HCEC 1CT (cell line): ENCODE measurements at places on chromosomes 6 and 20.

DNA sequence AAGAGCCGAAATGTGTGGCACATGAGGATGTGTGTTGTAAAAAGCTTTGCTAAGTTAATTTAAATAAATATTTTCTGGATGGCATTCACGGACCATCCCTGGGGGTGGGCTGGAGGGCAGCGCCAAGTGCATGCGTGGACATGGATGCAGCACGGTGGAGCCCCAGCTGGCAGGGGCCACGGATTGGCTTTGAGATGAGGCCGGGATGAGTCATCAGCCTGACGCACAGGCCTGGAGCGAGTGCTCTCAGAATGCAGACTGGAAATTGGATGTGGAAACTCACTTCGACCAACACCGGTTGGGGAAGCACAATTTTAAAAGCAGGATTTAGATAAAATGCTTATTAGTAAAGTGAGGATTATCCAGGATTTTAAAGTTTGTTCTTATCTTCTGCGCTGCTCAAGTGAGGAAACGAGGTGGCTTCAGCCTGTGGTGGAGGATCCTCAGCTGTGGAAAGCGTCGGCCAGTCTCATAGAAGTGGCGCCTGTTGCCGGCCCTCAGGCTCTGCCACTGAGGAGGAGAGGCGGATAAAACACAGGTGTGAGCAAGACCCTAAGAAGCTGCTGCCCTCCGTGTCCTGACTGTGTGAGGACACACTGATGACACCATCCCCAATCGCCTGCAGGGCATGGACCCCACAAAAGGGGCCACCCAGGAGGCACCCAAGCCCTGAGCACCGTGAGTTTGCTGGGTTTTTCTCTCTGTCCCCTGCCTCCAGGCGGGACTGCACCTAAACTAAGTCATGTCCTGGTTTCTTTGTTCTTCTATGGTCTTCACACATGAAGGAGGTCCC, 279.7 kb downstream of the CDH4 start:
- peak; percentile 84 for DNase-seq

DNA sequence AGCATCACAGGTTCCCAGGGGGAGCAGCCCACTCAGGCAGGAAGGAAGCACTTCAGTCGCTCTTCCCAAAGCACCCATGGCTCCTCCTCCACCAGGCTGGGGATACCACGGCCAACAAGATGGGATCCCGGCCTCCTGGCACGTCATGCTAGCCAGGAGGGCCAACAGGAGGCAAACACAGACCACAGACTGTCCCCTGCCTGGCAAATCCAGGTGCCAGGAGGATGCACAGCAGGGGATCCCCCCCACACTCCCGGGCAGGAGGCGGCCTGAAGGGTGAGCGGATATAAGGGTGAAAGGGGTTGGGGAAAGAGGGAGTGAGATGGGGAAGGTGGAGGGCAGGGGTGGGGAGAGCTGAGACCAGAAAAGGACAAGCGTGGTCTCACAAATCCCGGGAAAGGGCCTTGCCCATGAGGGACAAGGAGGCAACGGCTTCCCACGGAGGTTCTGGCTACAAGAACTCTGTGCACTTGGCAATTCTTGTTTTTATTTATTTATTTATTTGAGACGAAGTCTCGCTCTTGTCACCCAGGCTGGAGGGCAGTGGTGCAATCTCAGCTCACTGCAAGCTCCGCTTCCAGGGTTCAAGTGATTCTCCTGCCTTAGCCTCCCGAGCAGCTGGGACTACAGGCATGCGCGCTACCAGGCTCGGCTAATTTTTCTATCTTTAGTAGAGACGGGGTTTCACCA, 7.2 kb downstream of the PXDC1 start:
- no peak for DNase-seq

GRCh38 chr6:51528556-51528955, 558.9 kb downstream of the PKHD1 start:
- DNase-seq: no peak

- DNase-seq: peak; percentile 30
Measured at GRCh38 chr6:107458672-107459282, 587 bp downstream of the PDSS2 start.

GRCh38 chr6:1711136-1711535, 101.4 kb downstream of the FOXC1 start:
- no peak for DNase-seq

DNA sequence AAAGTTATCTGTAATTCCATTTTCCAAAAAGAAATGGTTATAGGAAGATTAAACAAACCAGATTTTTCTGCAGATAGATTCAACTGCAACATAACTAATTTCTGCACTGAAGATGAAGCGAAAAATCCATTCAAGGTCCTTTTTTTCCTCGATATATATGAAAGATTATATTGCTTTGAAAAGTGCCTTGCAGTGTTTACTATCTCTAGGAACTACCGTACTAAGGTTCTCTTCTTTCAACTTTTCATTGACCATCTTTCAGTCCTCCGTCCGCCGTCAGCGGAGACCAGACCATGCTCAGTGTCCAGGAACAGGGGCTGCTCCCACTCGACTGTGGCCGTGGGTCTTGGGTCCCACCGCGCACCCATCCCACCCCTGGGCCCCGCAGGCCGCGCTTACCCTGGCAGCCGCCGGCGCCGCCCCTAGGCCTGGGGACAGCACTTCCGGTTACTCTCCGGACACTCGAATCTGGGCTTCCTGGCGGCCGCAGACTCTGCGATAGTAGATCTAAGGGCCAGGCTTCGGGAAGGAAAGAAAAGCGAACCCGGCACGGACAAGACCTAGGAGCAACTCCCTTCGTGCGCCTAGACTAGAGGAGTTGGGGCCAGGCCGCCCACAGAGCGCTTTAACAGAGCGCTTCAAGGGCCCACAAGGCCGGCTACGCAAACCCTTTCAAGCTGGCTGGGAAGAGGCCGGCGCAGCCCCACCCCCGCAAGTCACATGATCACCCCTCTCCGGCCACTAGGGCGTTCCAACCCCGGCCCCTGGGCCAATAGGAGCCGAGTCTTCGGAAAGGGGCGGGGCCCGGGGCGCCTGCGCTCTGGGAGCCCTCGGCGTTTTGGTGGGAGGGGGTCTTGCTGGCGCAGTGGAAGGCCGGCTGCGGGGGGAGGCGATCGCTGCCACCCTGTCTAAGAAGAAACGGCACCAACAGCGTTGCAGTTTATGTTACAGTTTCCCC, at the start of gene ZNF322:
Gene ZNF322 (minus strand): TSS at position 705 of the 958 bp plus-strand sequence. CDS start 21,193 bp downstream, outside the sequence.
- peak; percentile 93 for DNase-seq

- DNase-seq: peak; percentile 81
Measured at GRCh38 chr6:49980898-49981297, 11.5 kb upstream of the DEFB113 start.

DNA sequence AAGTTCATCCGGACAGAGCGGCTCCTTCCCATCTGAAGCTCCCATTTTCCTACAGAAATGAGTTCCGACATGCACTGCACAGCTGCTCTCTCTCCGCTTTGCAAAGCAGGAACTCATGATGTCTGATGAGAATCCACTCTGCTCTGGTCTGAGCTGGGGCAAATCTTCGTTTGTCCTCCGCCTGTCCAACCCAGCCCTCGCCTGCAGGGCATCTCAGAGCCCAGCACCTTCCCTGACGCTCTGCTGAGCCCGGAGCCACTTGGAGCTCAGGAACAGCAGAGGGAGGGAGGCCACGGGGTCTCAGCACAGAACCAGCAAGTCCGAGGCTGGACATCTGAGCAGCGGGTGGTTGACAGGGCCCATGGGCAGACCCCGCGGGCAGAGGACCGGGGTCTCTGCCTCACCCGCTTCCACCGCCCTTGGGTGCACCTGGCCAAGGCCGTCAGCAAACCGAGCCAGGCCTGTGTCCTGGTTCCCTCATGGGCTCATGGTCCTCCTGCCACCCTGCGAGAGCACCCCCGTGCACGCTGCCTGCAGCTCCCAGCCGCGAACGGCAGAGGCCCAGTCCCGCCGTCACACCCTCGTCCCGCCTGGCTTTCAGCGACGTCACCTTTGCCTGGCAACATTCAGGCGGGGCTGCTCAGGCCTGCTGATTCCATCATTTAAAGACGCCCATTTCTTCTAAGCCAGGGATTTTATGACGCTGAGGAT, 78.5 kb upstream of the BHLHE23 start:
- no peak for DNase-seq

DNA sequence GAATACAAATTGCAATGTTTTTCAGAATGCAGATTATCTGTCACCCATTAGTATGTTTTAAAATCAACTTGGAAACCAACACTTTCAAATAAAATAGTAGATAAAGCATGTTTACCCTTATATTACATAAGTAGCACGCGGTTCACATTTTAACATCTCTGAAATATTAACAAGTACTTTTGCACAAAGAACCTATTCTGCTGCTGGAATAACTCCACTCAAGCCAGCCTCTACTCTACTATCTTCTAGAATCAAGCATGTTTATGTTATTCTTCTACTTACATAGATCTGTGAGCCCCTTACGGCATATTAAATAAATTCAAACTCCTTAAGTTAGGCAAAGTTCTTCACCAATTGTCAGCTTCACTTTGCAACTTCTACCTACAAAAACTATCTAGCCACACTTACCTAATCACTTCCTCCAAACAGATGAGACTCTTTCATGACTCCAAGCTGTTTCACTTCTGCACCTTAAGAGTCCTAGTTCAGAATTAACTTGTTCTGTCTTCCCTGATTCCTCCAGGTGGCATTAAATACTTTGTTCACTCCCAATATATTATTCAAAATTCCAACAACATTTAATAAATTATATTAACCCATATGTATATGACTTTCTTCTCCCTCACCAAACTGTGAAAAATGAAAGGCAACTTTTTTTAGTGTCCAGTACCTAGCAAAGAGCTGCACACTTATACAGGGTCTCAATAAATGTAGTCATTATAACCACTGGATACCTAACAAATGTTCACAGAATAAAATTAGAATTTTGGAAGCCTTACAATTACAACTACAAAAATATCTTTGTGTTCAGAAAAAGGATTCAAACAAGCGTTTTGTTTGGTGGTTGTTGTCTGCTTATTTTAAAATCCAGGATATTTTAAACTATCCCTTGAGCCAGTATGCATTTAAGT, 12.1 kb downstream of the CEP85L start:
- DNase-seq: no peak

DNA sequence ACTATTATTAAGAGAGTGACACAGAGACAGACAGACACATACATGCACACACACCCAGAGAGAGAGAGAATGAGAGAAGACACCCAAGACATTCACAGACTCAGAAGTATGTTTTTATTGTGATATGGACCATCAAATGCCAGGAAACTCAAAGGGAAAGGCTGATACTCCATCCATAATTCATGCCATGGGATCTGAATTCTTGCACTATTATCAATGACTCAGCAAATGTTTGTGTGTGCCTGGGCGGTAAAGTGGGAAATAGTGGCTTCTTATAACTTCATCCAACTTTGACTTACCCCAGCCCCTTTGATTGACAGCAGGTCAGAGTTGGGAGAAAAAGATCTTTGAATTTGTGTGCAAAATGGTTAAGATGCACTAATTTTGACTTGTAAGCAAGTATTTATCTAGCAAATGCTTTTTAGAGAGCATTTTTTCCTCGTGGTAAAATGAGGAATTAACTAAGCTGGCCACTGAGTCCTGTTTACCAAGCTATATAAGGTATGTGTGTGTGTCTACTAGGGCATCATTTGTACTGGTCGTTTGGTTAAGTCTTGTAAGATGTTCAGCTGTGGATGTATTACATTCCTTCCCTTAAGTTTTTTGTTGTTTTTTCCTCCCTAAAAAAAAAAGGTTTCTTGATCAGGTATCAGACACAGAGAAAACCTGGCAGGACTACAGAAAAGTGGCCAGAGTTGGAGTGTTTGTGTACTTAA, 3.0 kb upstream of the CCN2 start:
- peak; percentile 64 for DNase-seq

DNA sequence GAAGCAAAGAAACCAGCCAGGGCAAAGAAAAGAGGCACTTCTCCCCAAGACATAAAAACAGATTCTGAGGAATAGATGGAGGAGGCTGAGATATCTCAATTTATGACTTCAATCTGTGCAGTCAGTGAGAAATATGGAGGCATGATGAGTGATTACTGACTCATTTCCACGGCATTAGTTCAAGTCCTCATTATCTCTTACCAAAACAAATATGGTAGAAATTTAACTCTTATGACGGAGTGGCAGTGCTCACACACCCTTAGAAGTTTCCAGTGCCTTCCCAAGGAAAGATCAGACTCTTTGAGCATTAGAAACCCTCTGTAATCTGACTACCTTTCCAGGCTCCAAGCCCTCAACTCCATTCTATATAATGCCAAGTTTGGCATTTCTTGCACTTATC, 364.1 kb downstream of the ARHGAP18 start:
- peak; percentile 85 for DNase-seq

DNA sequence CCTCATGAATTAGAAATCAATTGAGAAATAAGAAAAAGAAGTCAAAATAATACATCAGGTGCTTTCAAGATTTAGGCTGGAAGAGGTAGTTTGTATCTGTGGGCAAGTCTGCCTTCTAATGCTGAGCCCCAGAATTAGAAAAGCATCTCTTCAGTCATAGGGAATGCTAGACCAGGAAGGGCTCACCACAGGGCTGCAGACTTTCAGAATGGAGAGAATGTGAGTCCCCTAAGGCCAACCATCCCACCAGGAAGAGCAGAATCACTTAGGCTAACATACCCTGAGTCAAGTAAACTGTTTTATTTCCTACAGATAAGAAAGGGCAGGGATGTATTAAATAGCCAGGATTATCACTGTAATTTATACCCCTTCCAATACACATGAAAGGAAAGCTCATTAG, 510.2 kb downstream of the RNF144B start:
- DNase-seq: no peak
